Uterus (tissue), 4 donors: ENCODE measurements at places on chromosomes 5 and 9. TPM values are rescaled to one million over a fixed set of nuclear protein-coding genes. Genes with fewer than 3 reads are reported as not detected.
A peak's percentile ranks its signal among the peaks of the same experiment; 100 is the strongest.

Gene PIP5KL1
- 2.9 TPM for total RNA-seq

DNA sequence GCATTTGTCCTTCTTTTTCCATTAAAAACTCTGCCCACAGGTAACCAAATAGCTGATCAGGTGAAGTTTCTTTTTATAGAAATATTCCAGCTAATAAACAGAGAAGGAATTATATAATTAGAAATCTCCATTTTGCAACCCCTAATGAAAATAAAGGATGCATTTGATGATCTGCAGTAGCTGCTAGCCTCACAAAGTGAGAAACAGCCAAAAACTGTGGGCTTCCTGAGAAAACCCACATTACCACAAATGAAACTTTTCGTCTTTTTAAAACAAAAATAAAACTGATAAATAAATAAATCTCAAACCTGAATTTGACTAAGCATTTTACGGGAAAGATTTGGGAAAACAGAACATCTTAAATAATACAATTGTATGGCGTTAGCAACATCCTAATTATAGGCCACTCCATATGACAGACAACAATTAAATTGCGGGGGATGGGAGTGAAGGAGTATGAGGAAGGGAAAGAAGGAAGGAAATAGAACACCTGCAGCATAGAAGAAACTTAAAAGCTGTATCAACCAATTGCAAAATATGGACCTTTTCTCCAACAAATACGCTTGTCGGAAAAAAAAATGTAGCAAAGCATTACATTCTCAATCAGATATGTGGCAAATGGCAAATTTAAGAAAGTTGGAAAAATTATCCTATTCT lies 283.0 kb upstream of the ITGA1 start:
- H3K36me3 ChIP-seq = no peaks in the 10 kb centered on the region
- no peak overlapping the region for H3K4me3 ChIP-seq
- H3K4me1 ChIP-seq = no peaks in the 10 kb centered on the region
- H3K27ac ChIP-seq = no peak overlapping the region

- no peaks in the 10 kb centered on the region for H3K4me1 ChIP-seq
- H3K27ac ChIP-seq = no peak overlapping the region
- H3K27me3 ChIP-seq = no peaks in the 10 kb centered on the region
- no peaks in the 10 kb centered on the region for H3K36me3 ChIP-seq
Observed at GRCh38 chr9:106405871-106406435, 457.0 kb upstream of the ZNF462 start.

DNA sequence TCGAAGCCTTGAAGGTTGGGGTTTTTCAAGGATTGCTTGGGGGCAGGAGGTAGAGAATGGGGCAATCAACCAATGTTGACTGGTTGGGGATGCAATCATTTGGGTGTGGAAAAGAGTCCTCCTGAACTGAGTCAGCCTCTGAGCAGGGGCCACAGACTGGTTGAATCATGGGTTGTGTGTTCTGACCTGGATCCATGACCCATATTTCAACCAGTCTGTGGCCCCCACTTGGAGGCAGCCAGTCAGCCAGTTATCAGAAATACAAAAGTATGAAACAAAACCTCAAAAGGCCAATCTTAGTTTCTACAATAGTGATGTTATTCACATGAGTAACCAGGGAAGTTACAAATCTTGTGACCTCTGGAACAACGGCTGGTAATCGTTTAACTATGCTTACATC lies 81.4 kb upstream of the RANBP6 start:
- H3K27ac ChIP-seq = no peak overlapping the region
- H3K36me3 ChIP-seq = no peaks in the 10 kb centered on the region
- no peak overlapping the region for H3K4me3 ChIP-seq
- H3K27me3 ChIP-seq = no peaks in the 10 kb centered on the region
- no peaks in the 10 kb centered on the region for H3K4me1 ChIP-seq

GRCh38 chr5:122101636-122102285 lies 23.7 kb upstream of the LOX start:
- no peak overlapping the region for H3K4me3 ChIP-seq
- no peaks in the 10 kb centered on the region for H3K27me3 ChIP-seq
- no peak for DNase-seq
- H3K4me1 ChIP-seq = no peaks in the 10 kb centered on the region
- H3K36me3 ChIP-seq = no peaks in the 10 kb centered on the region

GRCh38 chr5:123371575-123372179 lies 51.5 kb downstream of the CEP120 start:
- H3K27ac ChIP-seq = no peak overlapping the region
- no peaks in the 10 kb centered on the region for H3K27me3 ChIP-seq
- peak; percentile 16 for DNase-seq
- H3K36me3 ChIP-seq = no peaks in the 10 kb centered on the region
- no peak overlapping the region for H3K4me3 ChIP-seq
- no peaks in the 10 kb centered on the region for H3K4me1 ChIP-seq
